H1 (cell line): ENCODE measurements at places on chromosomes 11 and 22.
A peak's percentile ranks its signal among the peaks of the same experiment; 100 is the strongest.

- DNase-seq = no peak
Observed at GRCh38 chr22:43996170-43996980, 27.7 kb upstream of the PARVB start.

- peak; percentile 22 for DNase-seq
Observed at GRCh38 chr22:19275104-19275503, 16.4 kb downstream of the CLTCL1 start.

DNA sequence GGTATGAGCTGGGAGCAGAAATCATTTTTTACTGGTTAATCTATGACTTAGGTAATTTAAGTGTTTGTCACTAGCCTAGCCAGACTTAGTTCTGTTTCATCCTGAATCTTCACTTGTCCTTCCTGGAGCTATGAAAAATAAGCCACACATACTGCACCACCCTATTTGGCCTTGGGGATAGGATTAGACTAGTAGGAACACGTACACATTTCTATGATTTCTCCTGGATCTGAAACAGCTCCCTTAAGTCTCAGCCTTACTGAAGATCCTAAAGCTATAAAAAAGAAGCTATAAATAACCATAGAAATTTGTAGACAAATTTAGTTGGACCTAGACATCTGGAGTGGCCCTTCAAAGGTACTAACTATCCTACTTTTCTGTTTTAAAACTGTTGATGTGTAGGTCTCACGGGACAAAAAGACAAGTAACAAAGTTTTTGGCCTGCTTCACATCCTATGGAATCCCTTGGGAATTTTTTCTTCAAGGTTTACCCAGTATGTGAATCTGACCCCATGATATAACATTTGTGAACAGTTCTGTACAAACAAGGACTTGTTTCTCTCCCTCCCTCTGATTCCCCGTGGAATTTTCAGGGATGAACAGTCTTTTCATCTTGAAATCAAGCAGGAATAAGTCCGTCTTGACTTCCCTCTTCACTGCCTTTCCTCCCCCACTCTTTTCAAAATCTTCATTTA is 275.0 kb downstream of the FAM76B start:
- no peak for DNase-seq

DNA sequence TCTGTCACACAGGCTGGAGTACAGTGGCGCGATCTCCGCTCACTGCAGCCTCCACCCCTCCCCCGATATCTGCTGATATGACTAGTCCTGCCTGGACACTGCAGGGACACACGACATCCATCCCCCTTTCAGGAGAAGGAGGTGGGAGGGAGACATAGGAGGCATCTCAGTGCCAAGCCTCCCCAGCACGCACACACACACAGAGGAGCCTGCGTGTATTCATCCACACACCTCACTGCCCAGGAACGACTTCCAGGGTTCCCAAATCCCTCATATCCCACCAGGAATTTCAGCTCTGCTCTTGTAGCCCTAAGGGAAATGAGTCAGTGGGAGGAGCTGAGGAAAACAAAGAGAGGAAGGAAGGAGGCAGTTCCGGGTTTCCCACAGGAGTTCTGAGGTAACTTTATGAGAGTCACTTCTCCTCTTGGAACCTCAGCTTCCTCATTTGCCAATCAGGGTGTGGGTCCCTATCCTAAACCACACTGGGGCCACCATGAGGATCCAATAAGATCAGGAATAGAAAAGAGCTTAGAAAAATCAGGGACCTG is 37.2 kb upstream of the ACER3 start:
- peak; percentile 43 for DNase-seq

DNA sequence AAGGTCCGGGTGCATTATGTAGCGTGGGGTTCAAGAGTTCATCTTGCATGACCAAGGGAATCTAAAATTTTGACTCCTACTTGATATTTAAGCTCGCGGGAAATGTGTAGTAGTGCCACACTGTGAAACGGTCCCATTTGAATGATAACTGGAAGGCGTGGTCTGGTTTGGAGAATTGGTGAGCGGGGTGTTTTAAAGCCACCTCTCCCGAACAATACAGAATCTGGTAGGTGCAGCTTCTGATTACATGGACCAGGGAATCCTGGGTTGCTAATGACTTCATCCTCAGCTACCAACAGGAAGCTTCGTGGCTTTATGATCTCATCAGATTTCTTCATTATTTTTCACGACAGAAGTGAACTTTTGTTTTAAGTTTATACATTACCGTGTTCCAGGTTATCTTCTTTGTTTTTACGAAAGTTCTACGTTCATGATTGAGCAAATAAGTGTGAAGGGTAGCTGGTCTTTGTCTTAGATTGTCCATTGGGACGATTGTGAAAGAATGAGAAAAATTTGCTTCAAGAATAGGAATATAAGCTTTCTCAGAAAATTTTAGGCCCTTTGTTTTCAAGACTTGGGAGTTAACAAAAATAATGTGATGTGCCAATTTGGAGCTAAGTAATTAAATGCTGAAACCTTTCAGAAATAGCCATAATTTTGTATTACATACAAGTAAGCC is 1.7 kb downstream of the QSER1 start:
- no peak for DNase-seq

DNA sequence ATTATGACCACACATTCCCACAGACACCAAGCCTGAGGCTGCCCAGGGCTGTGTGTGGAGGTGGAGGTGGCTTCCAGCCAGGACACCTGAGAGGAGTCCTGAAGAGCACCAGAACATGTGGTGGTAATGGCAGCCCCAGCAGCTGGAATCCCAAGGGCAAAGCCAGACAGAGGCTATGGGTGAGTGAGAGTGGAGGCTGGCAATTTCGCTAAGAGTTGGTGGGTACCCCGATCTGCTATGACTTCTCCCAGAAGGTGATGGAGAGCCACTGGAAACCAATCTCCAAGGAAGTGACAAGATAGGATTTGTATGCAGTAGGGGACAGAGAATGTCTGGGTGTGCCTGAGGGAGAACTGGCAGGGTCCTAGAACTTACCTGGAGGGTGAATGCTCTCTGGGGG is 69.3 kb upstream of the CLTCL1 start:
- DNase-seq = no peak

DNA sequence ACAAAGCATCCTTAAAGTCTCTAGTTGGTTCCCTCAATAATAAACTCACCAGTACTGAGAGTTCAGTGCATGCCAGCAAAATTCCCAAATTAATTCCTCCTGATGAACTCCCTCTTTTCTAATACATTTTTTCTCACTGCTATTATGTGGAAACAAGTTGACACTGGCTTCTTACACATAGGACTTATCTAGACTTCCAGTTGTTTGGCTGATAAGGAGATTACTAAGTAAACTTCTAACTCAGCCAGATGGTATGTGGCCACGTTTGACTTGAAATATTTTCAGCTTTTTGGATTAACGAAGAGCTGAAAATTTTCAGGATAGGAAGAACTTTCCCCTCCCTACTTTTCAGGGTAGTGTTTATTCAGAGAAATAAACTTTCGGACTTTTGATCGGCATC is 1154.2 kb upstream of the TENM4 start:
- DNase-seq = no peak

- DNase-seq = peak; percentile 17
Observed at GRCh38 chr11:45722144-45722543, 56.7 kb upstream of the CHST1 start.

DNA sequence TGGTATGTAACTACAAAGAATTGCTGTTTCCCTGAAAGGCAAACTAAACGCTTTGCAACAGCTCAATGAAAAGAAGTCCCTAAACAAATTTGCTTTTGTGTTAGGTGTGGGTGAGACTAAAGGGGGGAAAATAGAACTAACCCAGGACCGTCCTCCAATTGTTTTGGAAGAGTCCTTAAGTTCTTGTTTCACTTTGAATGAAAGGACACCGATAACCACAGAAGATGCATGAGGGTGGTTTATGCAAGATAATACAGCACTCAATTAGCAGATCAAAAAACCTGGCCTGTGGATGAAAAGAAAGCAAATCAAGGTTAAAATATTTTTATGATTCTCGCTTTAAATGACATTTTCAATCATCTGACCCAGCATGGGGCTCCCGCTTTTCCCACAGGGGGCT is 304.5 kb upstream of the SYN3 start:
- DNase-seq = no peak

DNA sequence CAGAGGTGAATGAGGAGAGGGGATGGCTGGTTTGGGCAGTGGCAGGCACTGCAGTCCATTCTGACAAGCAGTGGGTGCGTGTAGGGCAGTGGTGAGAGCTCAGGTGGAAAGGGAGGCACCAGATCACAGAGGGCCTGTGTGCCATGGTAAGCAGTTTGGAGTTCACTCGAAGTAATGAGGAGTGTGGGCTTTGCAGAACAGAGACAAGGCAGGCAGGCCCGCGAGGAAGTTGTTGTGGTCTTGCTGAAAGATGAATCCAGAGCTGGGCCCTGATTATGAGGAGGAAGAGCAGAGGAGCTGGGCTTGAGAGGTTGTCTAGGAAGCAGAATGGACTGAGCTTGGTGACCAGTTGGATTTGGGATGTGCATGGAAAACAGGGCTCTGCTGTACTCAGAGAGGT is 1.6 kb upstream of the DNAJB13 start:
- no peak for DNase-seq

DNA sequence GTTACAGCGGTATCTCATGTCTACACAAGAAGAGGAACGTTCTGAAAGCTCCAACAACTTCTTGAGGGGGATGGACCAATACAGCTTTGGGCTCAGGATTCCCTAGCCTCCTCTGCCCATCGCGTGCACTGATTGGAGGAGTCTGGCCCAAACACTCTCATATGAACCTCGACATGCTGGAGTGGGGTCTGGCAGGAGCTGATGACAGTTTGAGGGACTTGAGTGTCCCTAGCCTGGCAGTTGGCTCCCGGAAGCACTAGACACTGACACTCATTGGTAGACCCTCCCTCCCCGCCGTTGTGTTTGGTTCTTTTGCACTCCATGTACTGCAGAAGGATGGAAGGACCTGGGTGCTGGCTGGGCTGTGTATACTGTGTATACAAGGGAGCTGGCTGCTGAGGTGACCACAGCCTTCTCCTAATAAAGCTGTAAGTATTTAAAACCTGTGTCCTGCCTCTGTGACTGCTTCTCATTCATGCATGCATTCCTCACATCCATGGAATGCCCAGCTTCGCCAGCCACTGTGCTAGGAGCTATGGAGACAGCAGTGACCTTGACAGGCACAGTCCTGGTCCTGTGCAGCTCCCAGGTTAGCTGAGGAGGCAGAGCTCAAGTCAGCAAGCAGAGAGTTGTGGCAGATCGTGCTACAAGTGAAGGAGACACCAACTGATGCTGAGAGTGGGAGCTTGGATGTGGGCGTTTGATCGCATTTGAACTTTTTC is 27.9 kb downstream of the ADAMTS15 start:
- no peak for DNase-seq

GRCh38 chr11:130449996-130450769 is 1.7 kb downstream of the ADAMTS15 start:
- DNase-seq = peak; percentile 93

DNA sequence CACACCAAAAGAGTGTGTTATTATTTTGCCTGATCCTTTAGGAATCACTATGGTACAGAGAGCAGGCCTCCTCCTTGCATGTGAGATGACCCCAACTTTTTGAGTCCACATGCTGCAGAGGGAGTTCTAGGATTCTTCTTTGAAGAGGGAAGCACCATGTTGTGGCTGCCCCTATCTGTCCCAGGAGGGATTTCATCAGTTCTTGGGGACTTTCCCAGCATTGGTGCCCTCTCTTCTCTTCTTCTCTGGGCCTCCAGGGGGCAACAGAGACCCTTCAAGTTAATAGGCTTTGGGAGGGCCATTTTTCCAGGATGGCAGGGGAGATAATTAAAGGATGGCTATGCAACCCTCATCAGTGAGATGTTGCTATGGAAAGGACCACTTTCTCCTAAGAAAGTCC is 3.6 kb downstream of the MMP1 start:
- peak; percentile 58 for DNase-seq

- DNase-seq = no peak
Observed at GRCh38 chr22:44127356-44127755, 53.4 kb upstream of the PARVG start.

GRCh38 chr11:67303132-67303834 is at the start of gene SSH3:
TSS of gene SSH3 (plus strand) at chr11:67303530. CDS start at chr11:67303626, 96 bp downstream.
- DNase-seq = peak; percentile 46

- DNase-seq = peak; percentile 79
Observed at GRCh38 chr11:71453037-71453917, at the start of gene NADSYN1. TSS of gene NADSYN1 (plus strand) at chr11:71453203. CDS start at chr11:71453297, 94 bp downstream.

GRCh38 chr11:122910775-122911174 is 28.2 kb downstream of the JHY start:
- DNase-seq = no peak

GRCh38 chr22:33745501-33745900 is 174.8 kb downstream of the LARGE1 start:
- no peak for DNase-seq

DNA sequence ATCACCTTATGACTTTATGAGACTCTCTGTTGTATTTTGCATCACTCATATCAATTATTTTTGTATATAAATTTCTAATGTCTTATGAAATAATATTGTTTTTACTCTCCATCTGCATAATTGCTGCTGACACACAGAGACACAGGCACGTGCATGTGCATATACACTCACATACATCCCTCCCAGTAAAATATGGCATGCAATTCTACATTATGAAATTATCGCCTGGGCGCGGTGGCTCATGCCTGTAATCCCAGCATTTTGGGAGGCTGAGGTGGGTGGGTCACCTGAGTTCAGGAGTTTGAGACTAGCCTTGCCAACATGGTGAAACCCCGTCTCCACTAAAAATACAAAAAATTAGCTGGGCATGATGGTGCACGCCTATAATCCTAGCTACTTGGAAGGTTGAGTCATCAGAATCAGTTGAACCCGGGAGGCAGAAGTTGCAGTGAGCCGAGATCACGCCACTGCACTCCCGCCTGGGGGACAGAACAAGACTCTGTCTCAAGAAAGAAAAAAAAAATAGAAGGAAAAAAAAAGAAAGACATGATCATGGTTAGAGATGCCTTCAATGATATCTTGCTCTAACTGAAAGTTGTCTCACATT is 96.7 kb upstream of the LUZP2 start:
- no peak for DNase-seq

- peak; percentile 78 for DNase-seq
Observed at GRCh38 chr22:20957102-20957682, 9.9 kb upstream of the AIFM3 start.

- DNase-seq = peak; percentile 90
Observed at GRCh38 chr11:64489831-64490441, 101.1 kb upstream of the SLC22A12 start.

- no peak for DNase-seq
Observed at GRCh38 chr11:13333456-13333957, 55.9 kb downstream of the BMAL1 start.

DNA sequence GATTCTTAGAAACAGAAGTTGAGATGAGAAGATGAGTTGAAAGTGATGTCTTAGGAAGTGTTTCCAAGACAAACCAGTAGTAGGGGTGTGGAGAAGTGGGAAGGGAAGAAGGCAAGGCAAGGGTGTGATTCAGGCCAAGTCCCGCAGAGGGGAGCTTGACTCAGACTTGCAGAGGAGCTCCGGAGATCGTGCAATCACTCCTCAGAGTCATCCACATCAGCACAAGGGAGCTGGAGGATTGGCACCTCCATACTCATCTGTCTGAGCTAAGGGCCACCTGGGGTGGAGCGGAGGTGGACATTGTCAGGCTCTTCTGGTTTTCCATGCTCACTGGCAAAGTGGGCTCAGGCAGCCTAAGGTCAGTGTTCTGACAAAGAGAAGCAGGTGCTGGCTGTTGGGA is 44.4 kb downstream of the CHRDL2 start:
- no peak for DNase-seq
